Cerebellar nuclear complex (tissue), 1 donor: ENCODE measurements at places on chromosomes 13 and 19.

DNA sequence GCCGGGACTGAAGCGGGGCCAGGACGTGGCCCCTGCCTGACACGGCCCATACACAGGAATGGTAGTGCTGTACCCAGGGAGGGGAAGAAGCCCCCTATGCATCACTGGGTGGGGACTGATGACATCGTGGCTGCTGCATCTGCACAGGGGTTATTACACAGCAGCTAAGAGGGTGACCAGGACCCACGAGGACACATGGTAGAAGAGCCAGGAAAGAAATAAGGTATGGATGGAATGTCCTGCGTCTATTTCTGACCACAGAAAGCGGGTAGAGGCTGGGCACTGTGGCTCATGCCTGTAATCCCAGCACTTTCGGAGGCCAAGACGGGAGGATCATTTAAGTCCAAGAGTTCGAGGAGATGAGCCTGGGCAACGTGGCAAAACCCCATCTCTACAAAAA is 24.1 kb downstream of the DCAF15 start:
- DNase-seq: no peak

GRCh38 chr13:32582281-32582680 is 4.0 kb upstream of the PDS5B start:
- no peak for DNase-seq

DNA sequence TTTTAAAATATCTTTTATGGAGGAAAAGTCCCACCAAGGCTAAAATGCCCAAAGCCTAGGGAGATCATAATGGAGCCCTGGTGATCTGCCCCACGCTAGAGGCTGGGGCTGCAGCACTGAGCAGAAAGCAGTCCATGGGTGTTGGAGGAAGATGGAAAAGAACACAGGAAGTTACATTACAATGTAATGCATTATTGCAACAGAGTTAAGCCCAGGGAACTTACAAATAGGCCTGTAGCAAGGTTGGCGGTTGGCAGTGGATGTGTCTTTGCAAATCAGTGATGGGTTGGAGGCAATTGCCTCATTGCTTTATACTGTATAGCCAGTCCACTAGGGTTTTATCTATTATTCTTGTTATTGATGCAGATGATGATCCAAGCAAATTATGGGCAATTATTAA is 399.9 kb downstream of the NDFIP2 start:
- DNase-seq: no peak

GRCh38 chr13:87754097-87754496 is 82.9 kb downstream of the SLITRK5 start:
- no peak for DNase-seq

- DNase-seq: no peak
Observed at GRCh38 chr13:32804673-32805230, 211.5 kb upstream of the KL start.

GRCh38 chr13:28659621-28659970 is 666 bp downstream of the POMP start:
- no peak for DNase-seq

GRCh38 chr13:113900646-113901045 is 36.8 kb upstream of the GAS6 start:
- no peak for DNase-seq

- DNase-seq: no peak
Observed at GRCh38 chr13:105665284-105665683, 870.2 kb downstream of the EFNB2 start.

GRCh38 chr13:99986741-99987140 is 5.2 kb downstream of the ZIC2 start:
- DNase-seq: no peak

DNA sequence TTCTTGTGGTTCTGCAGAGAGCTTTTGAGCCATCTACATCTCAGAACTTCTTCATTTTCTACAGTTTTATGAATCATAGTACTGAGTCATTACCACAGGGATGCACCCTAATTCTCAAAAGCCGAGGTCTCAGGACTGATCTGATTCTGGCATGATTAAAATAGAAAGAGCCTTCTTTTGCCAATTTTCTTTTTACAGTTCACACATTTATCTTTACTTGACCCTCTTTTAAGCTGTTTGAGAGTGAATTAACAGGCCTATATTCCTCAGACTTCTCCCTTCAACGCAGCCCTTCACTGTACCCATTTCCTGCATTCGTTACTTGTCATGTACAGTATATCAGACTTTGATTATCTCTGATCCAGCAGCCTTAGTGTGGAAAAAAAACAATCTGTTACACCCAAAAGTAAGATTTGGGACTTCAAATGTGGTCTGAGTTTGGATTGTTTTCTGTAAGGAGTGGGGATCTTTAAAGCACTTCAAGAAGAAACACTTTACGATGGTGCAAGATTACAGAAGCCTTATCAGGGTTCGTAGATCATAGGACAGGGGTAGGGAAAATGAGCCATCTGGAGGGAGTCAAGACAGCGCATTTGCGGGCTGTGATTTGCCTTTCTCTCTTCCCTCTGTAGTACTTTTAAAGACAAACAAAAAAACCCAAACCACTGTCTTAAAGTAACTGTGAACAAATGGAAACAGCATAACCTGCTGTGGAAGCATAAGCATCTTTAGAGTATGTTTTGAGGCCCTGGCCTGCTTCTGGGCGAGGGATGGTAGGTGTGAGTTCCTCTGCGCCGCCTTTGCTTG is 15.3 kb upstream of the GPR183 start:
- no peak for DNase-seq

DNA sequence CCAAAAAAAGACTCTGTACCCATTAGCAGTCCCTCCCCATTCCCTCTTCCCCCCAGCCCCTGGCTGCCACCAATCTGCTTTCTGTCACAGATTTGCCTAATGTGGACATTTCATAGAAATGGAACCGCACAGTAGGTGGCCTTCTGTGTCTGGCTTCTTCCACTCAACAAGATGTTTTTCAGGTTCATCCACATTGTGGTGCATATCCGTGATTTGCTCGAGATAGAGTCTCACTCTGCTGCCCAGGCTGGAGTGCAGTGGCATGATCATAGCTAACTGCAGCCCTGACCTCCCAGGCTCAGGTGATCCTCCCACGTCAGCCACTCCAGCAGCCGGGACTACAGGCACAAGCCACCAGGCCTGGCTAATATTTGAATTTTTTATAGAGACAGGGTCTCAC is 20.9 kb downstream of the AP2A1 start:
- no peak for DNase-seq

GRCh38 chr19:20276011-20276731 is 109.2 kb downstream of the ZNF486 start:
- DNase-seq: no peak
